ENCODE measurements at places on chromosomes 4 and X. TPM values are rescaled to one million over a fixed set of nuclear protein-coding genes. Genes with fewer than 3 reads are reported as not detected.
A peak's percentile ranks its signal among the peaks of the same experiment; 100 is the strongest.

DNA sequence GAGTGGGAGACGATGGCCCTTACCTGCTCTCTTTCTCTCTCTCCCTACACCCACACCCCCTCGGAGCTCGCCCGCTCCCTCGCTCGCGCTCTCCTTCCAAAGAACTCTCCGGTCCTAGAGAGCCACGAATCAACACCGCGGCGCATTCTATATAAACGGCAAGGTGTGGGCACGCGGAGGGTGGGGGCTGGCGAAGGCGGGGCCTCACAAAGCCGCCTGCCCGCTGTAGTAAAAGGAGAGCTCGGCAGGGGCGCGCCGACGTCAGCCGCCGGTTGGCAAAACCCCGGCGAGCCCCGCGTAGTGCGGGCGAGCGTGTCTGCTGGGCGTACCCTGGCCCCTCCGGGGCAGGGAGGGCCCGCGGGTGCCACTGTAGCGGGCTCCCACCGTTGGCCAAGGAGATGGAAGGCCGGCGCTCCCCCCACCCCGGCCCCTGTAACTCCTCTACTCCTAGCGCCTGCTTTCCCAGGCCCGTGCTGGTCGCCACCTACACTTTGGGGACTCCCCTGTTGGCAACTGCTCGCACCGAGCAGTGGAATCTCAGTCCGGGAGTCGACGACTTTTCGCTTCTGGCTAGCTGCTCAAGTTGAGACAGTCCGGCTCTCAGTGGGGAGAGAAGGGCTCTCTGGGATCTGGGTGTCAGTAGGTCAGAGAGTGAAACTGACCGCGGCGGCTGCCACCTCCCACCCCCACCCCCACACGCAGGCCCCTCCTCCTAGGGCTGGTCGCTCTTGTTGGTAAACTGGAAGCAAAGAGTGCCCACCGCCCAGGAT lies 325.5 kb upstream of the F9 start:
- H3K4me3 ChIP-seq = peak overlapping the region; percentile 35
- peak overlapping the region; percentile 62 for H3K27ac ChIP-seq
- peak; percentile 70 for DNase-seq
- peaks cover 14% of the 10 kb centered on the region for H3K27me3 ChIP-seq
- H3K4me1 ChIP-seq = no peaks in the 10 kb centered on the region

DNA sequence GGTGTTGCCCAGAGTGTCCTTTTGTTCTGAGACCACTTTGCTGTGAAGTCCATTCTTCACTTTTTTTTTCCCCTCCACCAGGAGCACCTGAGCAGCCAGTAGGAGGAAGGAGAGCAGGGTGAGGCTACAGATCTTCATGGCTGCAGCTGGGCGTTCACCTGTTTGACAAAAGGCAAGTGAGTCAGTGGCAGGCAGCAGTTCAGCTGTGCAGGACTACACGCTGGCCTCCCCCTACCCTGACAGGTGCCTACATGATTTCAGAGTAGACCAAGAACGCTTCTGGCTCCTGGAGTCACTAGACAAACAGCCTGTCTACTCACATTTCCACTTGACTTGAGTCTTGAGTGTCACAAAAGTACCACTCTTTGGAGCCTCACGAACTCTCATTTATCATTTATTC lies 2.0 kb downstream of the FGFBP1 start:
- DNase-seq = no peak
- no peak overlapping the region for H3K4me3 ChIP-seq
- no peaks in the 10 kb centered on the region for H3K36me3 ChIP-seq
- H3K4me1 ChIP-seq = no peaks in the 10 kb centered on the region
- no peaks in the 10 kb centered on the region for H3K27me3 ChIP-seq

DNA sequence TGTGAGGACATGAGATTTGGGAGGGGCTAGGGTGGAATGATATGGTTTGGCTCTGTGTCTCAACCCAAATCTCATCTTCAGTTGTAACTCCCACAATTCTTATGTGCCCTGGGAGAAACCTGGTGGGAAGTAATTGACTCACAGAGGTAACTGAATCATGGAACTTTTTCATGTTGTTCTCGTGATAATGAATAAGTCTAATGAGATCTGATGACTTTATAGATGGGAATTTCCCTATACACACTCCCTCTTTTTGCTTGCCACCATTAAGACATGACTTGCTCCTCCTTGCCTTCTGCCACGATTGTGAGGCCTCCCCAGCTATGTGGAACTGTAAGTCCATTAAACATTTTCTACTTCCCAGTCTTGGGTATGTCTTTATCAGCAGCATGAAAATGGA lies 253.2 kb upstream of the GK2 start:
- no peaks in the 10 kb centered on the region for H3K4me1 ChIP-seq
- H3K27me3 ChIP-seq = no peaks in the 10 kb centered on the region
- DNase-seq = no peak
- no peaks in the 10 kb centered on the region for H3K36me3 ChIP-seq

DNA sequence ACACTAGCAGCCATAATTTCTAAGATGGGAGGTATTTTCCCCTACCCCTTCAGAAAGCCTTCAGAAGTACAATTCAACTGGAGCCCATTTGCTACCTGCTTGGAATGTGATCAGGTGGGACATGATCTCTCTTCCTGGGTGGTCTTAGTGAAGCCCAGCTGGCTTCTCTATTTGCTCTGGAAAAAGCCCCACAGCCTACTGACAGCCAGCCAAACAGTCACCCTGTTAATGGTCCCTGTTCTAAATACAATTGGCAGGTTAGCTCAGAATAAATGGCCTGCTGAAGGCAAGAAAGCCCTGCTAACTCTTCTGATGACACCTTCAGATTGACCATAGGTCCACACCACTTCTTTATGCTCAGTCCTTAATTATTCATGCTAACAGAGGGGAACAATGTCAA lies 39.9 kb downstream of the HS6ST2 start:
- H3K36me3 ChIP-seq = no peaks in the 10 kb centered on the region
- no peak overlapping the region for H3K27ac ChIP-seq
- no peaks in the 10 kb centered on the region for H3K4me1 ChIP-seq
- H3K27me3 ChIP-seq = no peaks in the 10 kb centered on the region
- H3K4me3 ChIP-seq = no peak overlapping the region

- no peaks in the 10 kb centered on the region for H3K27me3 ChIP-seq
- H3K4me1 ChIP-seq = no peaks in the 10 kb centered on the region
- no peak for DNase-seq
- H3K27ac ChIP-seq = no peak overlapping the region
- H3K4me3 ChIP-seq = no peak overlapping the region
These were observed 16.5 kb downstream of the FGFRL1 start for GRCh38 chr4:1027915-1028238.

DNA sequence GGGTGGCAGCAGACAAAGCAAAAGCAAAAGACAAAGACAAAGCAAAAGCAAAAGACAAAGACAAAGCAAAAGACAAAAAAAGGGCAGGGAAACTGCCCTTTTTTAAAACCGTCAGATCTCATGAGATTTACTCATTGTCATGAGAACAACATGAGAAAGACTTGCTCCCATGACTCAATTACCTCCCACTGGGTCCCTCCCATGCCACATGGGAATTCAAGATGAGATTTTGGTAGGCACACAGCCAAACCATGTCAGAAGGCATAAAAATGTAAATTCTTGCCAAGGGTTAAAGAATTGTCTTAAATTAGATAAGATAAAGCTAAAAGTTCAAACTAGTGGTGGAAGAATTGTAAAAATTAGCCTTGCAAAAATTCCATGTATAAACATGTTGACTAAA lies 419.7 kb downstream of the TRAM1L1 start:
- H3K4me3 ChIP-seq = no peak overlapping the region
- no peaks in the 10 kb centered on the region for H3K4me1 ChIP-seq
- H3K36me3 ChIP-seq = no peaks in the 10 kb centered on the region
- H3K27me3 ChIP-seq = no peaks in the 10 kb centered on the region
- H3K27ac ChIP-seq = no peak overlapping the region
- no peak for DNase-seq

DNA sequence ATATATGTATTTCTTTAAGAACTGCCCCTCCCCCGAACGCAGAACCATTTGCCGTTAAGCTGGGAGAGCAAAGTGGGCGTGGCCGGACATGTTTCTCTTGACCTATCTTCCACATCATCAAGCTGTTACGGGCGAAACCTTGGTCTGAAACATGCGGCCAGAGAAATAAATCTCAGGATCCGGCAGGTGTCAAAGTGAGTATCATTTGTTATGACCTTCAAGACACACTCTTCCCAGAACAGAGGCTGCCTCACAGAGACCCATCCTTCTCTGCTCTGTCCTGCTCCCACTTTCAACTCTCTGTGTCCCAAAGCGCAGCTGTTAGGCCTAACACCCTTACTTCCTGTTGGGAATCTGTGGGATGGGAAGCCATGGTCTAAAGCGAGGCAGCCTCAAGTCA lies at the start of gene MAGEB18:
MAGEB18 (plus strand) TSS at position 70 of the 400 bp plus-strand sequence. CDS start 643 bp downstream, outside the sequence.
- no peak within 1 kb of the TSS for H3K4me3 ChIP-seq
- H3K27ac ChIP-seq = no peak within 1 kb of the TSS
- DNase-seq = no peak
- H3K36me3 ChIP-seq = no peaks in the 10 kb centered on the region

GRCh38 chrX:40146262-40147125 lies 48.7 kb upstream of the BCOR start:
- peaks cover 73% of the 10 kb centered on the region for H3K27me3 ChIP-seq
- no peaks in the 10 kb centered on the region for H3K36me3 ChIP-seq
- peak overlapping the region; percentile 61 for H3K4me3 ChIP-seq
- no peak overlapping the region for H3K27ac ChIP-seq
- peak; percentile 75 for DNase-seq

- H3K4me1 ChIP-seq = no peaks in the 10 kb centered on the region
- DNase-seq = no peak
- no peak overlapping the region for H3K27ac ChIP-seq
- H3K27me3 ChIP-seq = no peaks in the 10 kb centered on the region
- H3K36me3 ChIP-seq = no peaks in the 10 kb centered on the region
These were observed 2109.9 kb upstream of the AGA start for GRCh38 chr4:179552131-179552530.

GRCh38 chr4:172061204-172061603 lies 248.0 kb downstream of the GALNTL6 start:
- no peak for DNase-seq
- no peak overlapping the region for H3K4me3 ChIP-seq
- no peak overlapping the region for H3K27ac ChIP-seq
- H3K27me3 ChIP-seq = no peaks in the 10 kb centered on the region
- no peaks in the 10 kb centered on the region for H3K4me1 ChIP-seq
- no peaks in the 10 kb centered on the region for H3K36me3 ChIP-seq

DNA sequence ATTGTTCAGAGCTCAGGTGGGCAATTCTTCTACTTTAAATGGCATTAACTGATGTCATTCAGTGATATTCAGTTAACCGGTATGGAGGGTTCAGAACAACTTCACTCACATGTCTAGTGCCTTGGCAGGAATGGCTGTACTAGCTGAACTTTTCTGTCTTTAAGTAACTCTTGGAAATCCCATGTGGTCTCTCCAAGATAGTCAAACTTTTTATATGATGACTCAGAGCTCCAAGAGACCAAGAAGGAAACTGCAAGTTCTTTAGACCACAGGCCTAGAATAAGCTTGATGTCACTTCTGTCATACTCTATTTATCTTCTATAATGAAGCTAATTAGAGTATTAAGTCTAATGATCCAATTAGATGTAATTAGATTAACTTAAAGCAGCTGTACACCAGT lies 24.9 kb downstream of the LHFPL1 start:
- no peak for DNase-seq
- no peak overlapping the region for H3K4me3 ChIP-seq

DNA sequence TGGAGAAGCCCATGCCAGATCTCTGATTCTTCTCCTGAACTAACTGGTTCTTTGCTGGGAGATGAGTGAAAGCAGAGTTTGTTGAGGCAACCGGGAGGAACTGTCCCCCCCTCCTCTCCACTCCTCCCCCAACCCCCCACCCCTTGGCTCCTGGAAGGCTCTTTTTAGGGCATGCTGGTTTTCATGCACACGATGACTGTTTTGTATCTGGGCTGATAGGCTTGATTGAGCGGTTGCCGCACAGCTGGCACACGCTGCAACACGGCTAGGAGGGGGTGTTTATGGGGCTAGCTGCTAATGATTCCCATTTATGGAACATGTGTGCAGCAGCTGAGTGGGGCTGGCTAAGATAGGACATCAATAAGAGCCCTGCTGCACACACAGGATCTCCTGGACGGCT lies 137.2 kb downstream of the SMIM20 start:
- no peaks in the 10 kb centered on the region for H3K27me3 ChIP-seq
- peaks cover 16% of the 10 kb centered on the region for H3K4me1 ChIP-seq
- no peak overlapping the region for H3K27ac ChIP-seq

DNA sequence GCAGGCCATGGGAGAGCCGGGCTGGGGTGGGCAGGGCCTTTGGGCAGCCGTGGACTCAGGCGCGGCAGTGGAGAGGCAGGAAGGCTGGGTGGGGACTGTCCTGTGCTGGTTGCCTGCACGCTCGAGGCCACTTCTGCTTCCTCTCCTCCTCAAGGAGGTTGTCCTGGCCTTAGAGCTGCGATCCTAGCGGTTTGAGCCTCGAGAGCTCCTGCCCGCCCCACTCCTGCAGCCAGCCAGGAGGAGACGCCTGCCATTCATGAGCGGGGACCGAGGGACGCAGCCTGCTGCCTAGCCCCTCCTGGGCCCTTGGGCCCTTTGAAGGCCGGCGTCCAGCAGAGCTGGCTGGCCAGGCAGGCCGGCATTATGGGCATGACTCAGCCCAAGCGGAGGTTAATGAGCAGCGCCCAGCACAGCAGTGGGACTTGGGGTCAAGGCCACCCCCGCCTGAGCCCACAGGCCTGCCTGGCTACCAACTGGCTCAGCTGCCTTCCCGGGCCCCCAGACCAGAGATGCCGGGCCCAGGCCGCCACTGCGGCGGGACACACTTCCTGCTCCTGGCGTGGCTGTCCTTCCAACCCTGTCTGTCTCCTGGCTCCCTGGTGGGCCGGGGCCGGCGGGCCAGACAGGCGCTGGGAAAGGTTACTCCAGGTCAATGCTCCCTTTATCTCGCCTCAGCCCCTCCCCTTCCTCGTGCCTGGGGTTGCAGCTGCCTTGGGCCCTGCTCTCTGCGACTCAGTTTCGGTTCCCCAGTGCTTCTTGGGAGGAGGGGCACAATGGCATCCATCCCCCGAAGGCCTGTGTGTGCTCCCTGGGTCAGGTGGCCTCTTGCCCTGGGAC lies 1.8 kb downstream of the ABCD1 start:
- no peak overlapping the region for H3K4me3 ChIP-seq
- no peaks in the 10 kb centered on the region for H3K27me3 ChIP-seq
- H3K36me3 ChIP-seq = no peaks in the 10 kb centered on the region
- H3K4me1 ChIP-seq = peaks cover 32% of the 10 kb centered on the region
- DNase-seq = peak; percentile 63

- DNase-seq = no peak
- H3K4me1 ChIP-seq = no peaks in the 10 kb centered on the region
- H3K27ac ChIP-seq = no peak overlapping the region
- H3K27me3 ChIP-seq = no peaks in the 10 kb centered on the region
- no peaks in the 10 kb centered on the region for H3K36me3 ChIP-seq
These were observed 544.0 kb upstream of the ADGRL3 start for GRCh38 chr4:60656171-60656570.

- no peaks in the 10 kb centered on the region for H3K36me3 ChIP-seq
- no peak overlapping the region for H3K27ac ChIP-seq
- H3K4me3 ChIP-seq = no peak overlapping the region
- peak; percentile 3 for DNase-seq
These were observed 28.5 kb downstream of the RNF212 start for GRCh38 chr4:1084796-1085403.

The TLL1 gene
- 0.21 TPM for polyA plus RNA-seq

The CXCL11 gene
- not detected for polyA plus RNA-seq

The RASGEF1B gene
- 26.6 TPM for polyA plus RNA-seq

The RBM46 gene
- not detected for polyA plus RNA-seq

The S100P gene
- polyA plus RNA-seq = 51.6 TPM

The PPP1R2C gene
- not detected for polyA plus RNA-seq

The ARHGEF38 gene
- 1.6 TPM for polyA plus RNA-seq

The LRP2BP gene
- polyA plus RNA-seq = 0.30 TPM

All from hepatocyte (in vitro differentiated cells).